ENCODE measurements at places on chromosomes 7 and 10. TPM values are rescaled to one million over a fixed set of nuclear protein-coding genes. Genes with fewer than 3 reads are reported as not detected.

ZNF853 gene
- polyA plus RNA-seq, result 1.3 TPM

TDRD1 gene
- 0.32 TPM for polyA plus RNA-seq

SLIT1 gene
- not detected for polyA plus RNA-seq

CYP3A7 gene
- polyA plus RNA-seq, result not detected

SHH gene
- polyA plus RNA-seq, result not detected

VSTM4 gene
- not detected for polyA plus RNA-seq

HYAL4 gene
- polyA plus RNA-seq, result not detected

SPDYE9 gene
- not detected for polyA plus RNA-seq

PDE6C gene
- not detected for polyA plus RNA-seq

DMBT1 gene
- polyA plus RNA-seq, result not detected

PRKCQ gene
- polyA plus RNA-seq, result 64.3 TPM

SNCG gene
- not detected for polyA plus RNA-seq

ABCC2 gene
- polyA plus RNA-seq, result 0.36 TPM

NANOS1 gene
- polyA plus RNA-seq, result not detected

FAM149B1 gene
- polyA plus RNA-seq, result 5.2 TPM

DNAH11 gene
- 0.65 TPM for polyA plus RNA-seq

TRIL gene
- polyA plus RNA-seq, result not detected

ASB4 gene
- not detected for polyA plus RNA-seq

GPR141 gene
- polyA plus RNA-seq, result not detected

OIT3 gene
- polyA plus RNA-seq, result not detected

DOCK4 gene
- polyA plus RNA-seq, result not detected

COL17A1 gene
- 0.24 TPM for polyA plus RNA-seq

ZNF425 gene
- 0.65 TPM for polyA plus RNA-seq

WIPF3 gene
- not detected for polyA plus RNA-seq

EIF4H gene
- polyA plus RNA-seq, result 243 TPM

CADPS2 gene
- not detected for polyA plus RNA-seq

SLC13A1 gene
- not detected for polyA plus RNA-seq

RET gene
- not detected for polyA plus RNA-seq

CCL24 gene
- polyA plus RNA-seq, result not detected

PRPS1L1 gene
- polyA plus RNA-seq, result not detected

GIMAP2 gene
- polyA plus RNA-seq, result 142 TPM

KCNIP2 gene
- not detected for polyA plus RNA-seq

IFRD1 gene
- polyA plus RNA-seq, result 28.1 TPM

CDNF gene
- 2.1 TPM for polyA plus RNA-seq

ALOX5 gene
- 0.23 TPM for polyA plus RNA-seq

DNTT gene
- polyA plus RNA-seq, result 0.24 TPM

SPDYE2B gene
- not detected for polyA plus RNA-seq

PKD2L1 gene
- not detected for polyA plus RNA-seq

CALHM3 gene
- not detected for polyA plus RNA-seq

CYP26A1 gene
- not detected for polyA plus RNA-seq

ANXA8L1 gene
- not detected for polyA plus RNA-seq

MEIG1 gene
- polyA plus RNA-seq, result 0.83 TPM

MACROH2A2 gene
- 3.2 TPM for polyA plus RNA-seq

HECW1 gene
- polyA plus RNA-seq, result 0.16 TPM

CACNA2D1 gene
- polyA plus RNA-seq, result not detected

UPK3B gene
- not detected for polyA plus RNA-seq
